ENCODE measurements at places on chromosomes 6 and 20.

- DNase-seq, result no peak
These were observed 202.9 kb upstream of the JARID2 start for GRCh38 chr6:15042938-15043337.

DNA sequence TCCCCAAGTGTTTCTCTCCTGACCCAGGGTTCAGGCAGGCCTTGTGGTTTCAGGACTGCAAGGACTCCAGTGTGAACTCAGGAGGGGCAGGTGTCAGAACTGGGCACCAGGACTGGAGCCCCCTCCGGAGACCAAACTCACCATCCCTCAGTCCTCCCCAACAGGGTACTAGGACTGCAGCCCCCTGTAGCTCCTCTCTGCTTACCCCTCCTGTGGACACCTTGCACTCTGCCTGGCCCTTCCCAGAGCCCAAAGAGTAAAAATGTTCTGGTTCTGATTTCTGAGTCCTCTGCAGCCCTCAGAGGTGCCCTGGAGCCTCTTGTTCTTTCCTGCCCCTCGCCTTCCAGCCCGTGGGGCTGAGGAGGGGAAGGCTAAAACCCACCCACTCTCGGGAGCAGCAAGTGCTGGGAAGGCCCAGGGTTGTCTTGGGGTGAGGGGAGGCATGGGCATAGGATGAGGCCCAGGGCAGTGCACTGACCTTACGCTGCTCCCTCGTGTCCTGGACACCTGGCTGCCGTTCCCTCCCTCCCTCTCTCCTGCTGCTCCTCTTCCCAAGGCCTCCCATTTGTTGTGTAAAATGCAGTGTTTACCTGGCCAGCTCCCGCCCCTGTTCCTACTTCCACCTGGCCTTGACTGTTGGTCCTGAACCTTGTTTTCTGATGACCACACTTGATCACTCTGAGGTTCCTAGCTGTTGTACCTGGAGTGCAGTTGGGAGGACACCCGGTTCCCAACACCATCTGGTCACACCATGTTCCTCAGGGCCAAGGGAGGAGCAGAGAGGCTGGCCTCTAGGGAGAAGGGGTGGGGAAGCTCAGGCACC, 9.9 kb downstream of the CNPY3 start:
- DNase-seq, result no peak

DNA sequence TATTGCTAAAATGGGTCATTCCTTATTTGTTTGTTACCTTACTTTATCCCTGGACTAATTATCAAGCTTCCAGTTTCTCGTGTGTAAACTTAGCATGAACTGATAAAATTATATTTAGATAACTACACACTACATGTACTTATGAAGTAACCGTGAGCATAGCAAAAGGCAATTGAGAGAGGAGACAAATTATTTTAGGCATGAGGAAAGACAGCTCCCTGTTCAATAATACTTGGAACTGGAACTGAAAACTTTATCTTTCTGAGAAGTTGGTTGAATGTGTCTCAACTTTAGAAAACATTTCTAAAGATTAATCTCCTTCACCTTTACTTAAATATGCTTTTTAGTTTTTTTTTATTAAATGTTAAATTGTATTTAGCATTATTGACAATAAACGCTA, 11.4 kb downstream of the CRISP3 start:
- DNase-seq, result no peak

DNA sequence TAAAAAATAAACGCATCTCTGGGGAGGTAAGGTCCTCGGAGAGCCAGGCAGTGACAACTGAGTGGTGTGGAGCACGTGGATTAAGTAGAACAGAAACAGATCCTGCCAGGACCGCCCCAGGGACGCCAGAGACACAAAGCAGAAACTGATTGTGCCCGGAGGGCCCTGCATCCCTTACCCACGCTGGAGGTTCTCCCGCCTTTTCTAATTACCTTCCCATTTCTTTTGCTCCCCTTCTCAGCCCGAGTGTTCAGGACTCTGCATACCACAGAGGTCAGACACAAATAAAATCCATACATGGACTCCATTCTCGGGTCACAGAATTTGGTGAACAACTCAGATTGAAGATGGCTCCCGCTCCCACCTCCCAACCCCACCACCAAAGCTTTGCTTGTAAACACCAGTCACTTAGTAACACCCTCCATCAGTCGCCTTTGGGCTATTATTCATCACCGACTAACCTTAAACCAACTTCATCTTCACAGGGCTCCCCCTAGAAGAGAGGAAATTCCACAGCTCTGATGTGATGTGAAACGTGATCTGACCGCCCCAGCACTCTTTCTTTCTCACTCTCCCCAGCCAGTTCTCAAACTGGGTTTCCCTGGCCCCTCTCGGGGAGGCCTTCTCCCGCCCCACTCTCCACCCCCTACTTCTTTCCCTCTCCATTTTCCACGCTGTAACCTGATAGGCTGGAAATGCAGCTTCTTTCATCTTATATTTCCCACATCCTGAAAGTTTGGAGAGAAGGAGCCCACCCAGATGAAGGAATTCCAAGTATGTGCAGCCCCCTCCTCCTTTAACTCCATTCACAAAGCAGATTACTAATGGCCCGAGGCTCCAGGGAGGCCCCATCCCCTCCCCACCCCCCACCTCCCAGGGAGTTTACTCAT, 32.5 kb upstream of the PIM1 start:
- no peak for DNase-seq

DNA sequence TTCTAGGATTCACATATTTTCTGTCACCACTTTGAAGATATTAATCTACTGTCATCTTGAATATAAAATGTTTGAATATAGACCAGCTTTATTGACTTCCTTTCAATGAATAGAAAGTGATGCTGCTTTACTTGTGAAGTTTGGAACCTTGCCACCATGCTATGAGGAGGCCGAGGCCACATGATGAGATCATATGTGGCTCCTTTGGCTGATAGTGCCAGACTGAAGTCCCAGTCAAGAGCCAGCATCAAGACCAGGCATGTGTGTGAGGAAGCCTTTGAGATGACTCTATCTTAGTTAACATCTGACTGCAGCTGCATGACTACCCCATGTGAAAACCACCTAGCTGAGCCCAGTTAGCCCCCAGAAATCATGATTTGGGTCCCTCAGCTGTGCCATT, 169.5 kb downstream of the OTOR start:
- DNase-seq, result no peak

DNA sequence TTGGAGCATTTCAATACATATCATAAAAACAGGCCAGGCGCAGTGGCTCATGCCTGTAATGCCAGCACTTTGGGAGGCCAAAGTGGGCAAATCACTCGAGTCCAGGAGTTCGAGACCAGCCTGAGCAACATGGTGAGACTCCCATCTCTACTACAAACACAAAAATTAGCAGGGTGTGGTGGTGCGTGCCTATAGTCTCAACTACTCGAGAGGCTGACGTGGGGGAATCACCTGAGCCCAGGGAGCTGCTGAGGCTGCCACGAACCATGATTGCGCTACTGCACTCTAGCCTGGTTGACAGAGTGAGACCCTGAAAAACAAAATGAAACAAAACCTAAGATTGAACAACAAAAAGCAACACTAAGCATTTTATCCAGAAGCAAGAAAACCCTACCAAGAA, 47.2 kb downstream of the BACH2 start:
- DNase-seq, result no peak

DNA sequence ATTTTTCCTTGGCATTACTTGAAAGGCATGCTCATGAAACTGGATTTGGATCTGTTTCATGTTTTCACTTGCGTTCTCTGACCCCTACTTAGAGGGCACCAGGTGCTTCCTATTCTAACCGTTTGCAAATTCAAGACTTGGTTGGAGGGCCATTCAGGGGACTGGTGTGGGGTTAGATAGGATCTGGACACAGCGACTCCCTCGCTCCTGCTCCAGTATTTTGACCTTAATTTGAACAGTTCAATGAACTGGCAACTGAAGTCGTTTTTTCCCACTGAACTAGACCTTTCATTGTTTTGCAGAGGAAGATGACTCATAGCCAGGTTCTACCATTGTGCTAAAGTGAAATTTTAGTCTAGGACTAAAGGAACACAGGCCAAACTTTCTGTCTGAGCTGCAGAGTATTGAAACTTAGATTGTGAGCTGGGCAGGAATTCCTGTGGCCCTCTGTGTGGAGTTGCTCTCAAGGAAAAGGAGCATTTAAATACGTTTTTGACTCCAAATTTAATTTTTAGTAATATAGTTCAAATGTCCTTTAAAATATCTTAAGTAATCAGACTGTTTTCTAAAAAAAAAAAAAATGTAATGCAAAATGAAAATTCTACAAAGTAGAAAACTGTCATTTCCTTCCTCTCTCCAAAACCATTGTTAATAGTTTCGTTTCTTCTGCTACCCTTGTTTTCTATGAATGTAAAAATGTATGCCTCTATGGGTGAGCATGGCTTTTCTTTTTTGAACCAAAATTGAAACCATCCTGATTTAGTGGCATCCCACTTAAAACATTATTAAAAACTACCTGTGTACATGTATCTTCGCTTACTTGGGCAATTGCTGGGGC, 64.8 kb downstream of the UTRN start:
- no peak for DNase-seq

DNA sequence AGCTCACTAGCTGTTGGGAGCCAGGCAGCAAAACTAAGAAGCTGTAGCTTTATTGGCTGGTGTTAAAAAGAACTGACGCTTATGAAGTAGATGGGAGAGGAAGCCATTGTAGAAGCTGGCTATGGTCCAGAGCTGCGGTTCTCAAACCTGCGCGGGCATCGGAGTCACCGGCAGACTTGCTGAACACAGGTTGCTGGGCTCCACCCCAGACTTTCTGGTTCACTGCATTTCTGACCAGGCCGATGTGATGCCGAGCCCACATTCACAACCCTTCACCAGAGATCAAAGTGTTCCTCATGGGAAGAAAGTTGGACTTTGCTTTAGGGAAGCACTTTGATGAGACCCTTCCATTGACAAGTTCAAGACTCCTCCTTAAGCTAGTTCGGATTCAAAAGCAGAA, 231.6 kb downstream of the QKI start:
- DNase-seq, result no peak

DNA sequence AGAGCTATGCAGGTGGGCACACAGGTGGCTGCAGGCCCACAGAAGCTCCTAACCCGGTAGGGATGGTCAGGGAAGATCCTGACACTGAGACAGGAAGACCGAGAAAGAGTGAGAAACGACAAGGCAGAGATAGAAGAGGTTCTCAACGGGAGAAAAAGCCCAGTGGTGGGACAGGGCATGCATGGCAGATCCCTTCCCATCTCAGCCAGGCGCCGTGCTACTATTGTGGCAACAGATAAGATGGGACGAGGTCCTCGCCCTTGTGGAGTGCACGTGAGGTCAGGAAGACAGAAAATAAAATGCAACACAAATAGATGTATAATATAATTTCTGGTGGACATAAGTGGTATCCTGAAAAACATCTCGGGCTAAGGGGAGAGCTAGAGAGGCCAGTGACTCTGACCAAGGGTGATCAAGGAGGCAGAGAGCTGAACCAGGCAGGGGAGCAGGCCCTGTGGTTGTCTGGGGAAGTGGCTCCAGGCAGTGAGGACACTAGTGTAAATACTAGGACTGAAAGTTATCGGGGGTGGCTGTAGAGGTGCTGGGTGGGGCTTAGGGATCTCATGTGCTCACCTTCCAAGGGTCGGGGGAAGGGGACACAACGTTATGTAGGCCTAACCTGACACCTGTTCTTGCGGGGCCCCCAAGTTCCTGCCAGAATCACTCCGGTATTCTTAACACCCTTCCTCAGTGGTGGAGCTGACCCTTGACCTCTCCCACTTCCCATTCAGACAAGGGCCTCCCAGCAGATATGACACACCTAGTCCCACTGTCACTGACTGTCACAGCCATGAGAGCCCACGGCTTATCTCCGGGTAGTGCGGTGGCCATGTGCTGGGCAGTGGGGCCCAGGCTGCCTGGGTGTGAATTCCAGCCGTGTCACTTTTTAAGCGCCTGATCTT, 1.0 kb downstream of the SRXN1 start:
- no peak for DNase-seq

DNA sequence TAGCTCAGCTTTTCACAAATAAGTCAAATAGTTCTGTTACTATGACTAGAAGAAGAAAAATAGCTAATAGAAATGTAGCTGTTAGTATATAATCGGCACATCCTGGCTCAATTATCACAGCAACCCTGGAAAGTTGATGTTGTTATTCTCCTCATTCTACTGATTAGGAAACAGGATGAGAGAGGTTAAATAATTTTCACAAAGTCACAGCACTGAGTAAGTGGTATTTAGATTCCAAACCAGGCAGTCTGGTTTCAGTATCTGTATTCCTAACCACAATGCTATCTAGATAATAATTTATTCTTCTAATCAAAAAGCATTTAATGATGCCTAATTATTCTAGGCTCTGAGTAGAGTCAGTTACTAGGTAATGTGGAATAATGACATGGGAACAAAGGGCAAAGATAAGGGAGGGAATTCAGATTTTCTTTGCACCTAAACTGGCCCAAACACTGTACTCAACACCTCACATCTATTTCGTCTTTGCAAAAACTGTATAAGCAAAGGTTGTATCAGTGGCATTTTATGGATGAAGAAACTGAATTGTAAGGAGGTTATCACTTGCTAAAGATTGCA, 51.3 kb downstream of the PDE7B start:
- DNase-seq, result no peak

GRCh38 chr6:167662075-167662880, 164.4 kb upstream of the AFDN start:
- no peak for DNase-seq

DNA sequence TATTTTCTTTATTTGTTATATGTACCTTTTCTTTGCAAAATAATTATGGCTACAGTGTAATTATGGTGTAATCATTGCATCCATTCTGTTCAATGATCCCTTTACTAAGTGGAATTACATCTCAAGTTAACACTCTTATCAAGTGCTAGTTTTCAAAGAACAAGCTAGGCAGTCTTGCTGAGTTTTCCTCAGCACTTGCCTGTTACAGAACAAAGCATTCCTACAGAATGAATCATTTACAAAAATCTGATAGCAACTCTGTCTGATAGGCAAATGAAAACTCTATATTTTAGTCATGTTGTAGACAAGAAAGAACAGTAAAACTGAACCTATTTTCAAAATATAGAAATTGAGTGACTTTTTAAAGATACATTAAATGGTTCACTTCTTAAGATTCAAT, 109.8 kb upstream of the POU3F2 start:
- DNase-seq, result no peak

DNA sequence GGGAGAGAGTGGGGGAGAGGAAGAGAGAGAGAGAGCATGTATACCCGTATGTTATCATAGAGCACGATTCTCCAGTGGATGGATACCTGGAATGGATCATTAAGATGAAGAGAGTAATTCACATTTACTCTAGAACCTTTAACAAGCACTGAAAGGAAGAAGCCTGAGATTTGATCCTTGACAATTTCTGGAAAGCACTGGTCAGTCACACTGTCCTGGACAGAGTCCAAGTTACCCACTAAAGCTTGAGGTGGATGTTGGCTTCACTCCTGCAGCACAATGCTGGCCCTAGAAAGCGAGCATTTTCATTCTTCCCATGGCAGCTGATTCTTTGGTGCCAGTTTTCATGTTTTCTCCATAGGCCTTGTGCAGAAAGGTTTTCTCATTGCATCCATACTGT, 25.6 kb downstream of the NFYA start:
- no peak for DNase-seq

All from caudate nucleus (tissue), 63 donors.